ENCODE measurements at places on chromosomes 13 and 19.

- no peak for DNase-seq
Measured at GRCh38 chr19:39864118-39864517, 17.9 kb upstream of the FBL start.

DNA sequence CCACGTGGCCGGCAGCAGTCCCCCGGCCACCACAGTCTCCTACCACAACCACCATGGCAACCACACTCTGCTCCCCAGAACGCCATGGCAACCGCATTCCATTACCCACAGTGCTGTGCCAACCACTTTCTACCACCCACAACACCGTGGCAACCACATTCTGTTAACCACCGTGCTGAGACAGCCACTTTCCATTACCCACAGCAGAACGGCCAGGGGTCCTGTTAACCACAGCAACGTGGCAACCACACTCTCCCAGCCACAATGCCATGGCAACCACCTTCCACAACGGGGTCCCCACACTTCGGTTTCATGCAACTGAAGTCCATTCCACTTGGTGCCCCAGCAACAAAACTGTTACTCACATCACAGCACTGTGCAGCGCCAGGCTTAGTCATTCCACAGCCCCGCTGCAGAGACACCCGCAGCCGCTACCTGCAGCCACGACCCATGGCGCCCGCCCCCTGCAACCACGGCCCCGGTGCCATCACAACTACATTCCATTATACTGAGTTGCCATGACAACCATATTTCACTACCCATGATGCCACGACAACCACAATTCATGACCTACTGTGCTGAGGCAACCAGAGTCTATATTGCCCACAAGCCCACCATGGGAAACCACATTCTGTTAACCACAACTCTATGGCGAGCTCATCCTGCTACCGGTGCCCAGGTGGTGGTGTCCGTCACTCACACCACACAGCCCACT lies 10.0 kb downstream of the DPF1 start:
- DNase-seq = no peak

DNA sequence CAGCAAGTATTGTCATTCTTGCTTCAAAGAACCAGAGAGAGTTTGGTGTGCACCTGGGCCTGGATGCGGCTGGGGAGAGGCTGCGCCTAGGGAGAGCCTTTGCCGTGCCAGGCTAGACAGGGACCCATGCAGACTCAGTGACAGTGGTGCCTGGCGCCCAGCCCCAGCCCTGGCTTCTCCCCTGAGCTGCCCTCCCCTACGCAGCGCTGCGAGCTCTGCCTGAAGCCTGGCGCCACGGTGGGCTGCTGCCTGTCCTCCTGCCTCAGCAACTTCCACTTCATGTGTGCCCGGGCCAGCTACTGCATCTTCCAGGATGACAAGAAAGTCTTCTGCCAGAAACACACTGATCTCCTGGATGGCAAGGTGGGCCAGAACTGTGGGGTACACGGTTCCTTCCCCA lies 12.0 kb downstream of the KMT2B start:
- DNase-seq = no peak

DNA sequence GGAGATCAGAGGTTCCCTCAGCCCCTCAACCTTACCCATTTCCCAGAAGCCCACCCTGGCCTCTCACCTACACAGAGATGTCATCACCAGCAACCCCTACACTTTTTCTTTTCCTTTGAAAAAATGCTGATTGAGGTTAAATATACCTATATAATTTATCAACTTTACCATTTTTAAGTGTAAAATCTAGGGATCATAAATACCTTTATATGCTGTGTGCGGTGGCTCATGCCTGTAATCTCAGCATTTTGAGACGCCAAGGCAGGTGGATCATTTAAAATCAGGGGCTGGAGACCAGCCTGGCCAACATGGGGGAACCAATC lies 3.1 kb downstream of the KIR2DL4 start:
- DNase-seq = no peak

DNA sequence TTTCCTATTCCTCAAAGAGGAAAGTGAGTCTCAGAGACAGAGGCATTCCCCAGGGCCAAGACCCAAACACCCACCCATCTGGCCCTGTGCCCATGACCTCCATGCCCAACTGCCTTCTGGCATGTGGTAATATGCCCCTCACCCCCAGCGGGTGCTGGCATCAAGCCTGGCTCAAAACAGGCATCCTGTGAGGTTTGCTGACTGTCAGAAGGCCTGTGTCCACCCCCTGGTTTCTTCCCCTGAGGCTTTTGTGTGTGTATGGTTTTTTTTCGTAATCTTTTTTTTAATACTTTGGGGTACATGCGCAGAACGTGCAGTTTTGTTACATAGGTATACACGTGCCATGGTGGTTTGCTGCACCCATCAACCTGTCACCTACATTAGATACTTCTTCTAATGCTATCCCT lies 7.6 kb upstream of the KANK2 start:
- no peak for DNase-seq

Data from nephron progenitor cell (in vitro differentiated cells).